SW 1271 (cell line): ENCODE measurements at places on chromosomes 16 and 17.

- no peak for DNase-seq
Observed at GRCh38 chr16:12096157-12096777, 119.7 kb downstream of the SNX29 start.

DNA sequence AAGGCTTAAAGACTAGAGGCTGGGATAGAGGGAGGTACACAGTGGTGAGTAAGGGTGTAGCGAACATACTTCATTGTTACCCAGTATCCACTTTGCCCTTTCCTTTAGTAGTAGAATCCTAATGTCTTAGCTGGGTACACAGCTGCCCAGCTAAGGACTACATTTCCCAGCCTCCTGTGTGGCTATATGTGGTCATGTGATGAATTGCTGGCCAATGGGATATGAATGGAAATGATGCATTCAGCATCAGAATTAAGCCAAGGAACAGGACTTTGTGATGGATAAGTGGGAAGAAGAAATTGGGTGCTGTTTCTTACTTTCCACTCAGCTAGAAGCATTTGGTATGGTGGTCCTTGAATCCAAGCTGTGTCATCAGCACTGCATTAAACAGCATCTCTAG, 55.9 kb downstream of the FOXL1 start:
- DNase-seq, result peak; percentile 7

DNA sequence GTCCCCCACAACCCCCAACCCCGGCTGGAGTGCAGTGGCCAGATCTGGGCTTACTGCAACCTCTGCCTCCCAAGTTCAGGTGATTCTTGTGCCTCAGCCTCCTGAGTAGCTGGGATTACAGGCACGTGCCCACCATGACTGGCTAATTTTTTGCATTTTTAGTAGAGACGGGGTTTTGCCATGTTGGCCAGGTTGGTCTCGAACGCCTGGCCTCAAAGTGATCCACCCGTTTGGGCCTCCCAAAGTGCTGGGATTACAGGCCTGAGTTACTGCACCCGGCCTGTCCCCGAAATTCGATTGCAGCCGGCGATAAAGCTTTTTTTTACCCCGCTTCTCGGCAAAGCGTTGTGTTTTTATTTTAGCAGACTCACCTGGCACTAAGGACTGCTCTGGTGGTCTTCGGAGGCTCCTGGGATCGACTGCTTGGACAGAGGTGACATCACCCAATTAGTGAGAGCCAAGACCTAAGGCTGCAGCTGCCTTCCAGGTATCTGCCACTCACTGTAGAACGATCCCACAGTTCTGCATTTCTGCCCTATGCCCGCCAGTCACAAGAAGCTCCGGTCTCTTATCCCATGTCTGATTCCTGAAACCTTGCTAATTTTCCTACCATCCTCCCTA, 82.2 kb upstream of the ARL4D start:
- DNase-seq, result no peak

DNA sequence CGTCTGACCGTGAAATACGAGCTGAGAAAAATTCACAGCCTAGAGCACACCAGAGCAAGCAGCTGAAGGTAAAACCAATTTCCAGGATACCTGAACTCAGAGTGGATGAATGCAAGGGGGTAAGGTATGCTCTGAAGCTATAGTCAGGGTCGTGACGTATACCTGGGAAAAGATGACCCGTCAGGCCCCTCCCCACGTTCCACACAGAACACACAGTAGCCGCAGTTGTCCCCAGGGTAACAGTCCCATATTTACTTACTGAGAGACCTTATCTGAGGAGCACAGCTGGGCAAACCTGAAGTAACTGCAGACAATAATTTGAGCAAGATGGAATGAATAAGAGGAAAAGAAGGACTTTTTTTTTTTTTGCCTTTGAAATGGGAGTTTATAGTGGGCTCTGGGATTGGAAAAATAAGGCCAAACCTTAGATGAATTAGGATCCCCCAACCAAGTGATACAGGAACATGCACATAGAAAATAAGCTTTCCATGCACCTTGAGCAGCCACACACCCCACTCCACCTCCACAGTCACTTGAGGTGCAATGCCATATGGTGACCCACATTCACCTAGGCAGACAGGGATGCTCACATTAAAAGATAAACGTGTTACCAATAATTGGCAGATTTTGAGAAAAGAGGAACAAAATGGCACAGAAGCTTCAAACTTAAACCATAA, 38.0 kb downstream of the ABCA6 start:
- no peak for DNase-seq

DNA sequence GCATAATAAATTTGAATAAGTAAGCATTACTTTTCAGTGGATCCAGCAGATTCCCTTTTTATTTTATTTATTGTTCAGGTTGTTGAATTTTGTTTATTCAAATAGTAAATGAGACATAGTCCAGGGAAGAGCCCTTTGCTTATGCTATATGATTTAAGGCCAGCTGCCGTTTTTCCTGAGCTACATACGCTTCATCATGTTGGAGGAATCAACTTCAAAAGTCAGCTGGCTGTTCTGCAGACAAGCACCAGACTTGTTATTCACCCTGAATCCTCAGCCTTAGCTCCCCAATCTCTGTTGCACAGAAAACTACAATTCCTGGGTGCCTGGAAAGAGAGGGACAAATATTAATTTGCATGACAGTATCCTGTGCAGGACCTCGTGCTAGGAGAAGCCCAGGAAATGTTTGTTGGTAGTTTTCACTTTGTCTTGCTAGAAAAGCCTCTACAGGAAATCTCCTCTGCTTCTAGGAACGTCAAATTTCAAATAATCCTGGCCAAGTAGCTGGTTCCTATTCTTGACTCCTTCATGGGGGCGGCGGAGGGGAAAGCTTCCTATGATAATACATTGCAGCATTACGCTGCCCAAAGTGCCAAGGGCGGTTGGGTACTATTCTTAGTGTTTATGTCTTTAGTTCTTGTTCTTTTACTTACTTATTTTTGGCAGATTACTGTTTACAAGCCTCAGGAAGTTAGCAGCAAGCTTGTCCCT, 101.6 kb downstream of the PRKCA start:
- DNase-seq, result no peak
